ENCODE measurements at places on chromosomes 12 and 14. TPM values are rescaled to one million over a fixed set of nuclear protein-coding genes. Genes with fewer than 3 reads are reported as not detected.

TIGAR gene
- 17.8 TPM for total RNA-seq

PNP gene
- total RNA-seq = 53.7 TPM

ZC2HC1C gene
- total RNA-seq = 0.89 TPM

SDS gene
- not detected for total RNA-seq

PTPN11 gene
- 125 TPM for total RNA-seq

SMIM41 gene
- total RNA-seq = 0.23 TPM

TAS2R8 gene
- not detected for total RNA-seq

PLXNC1 gene
- 2.3 TPM for total RNA-seq

RFLNA gene
- total RNA-seq = 76.1 TPM

FAM181A gene
- total RNA-seq = not detected

KRT74 gene
- total RNA-seq = not detected

OVCH1 gene
- not detected for total RNA-seq

PKP2 gene
- 3.4 TPM for total RNA-seq

TAS2R31 gene
- total RNA-seq = 10.9 TPM

KCNJ8 gene
- 1.8 TPM for total RNA-seq

MUCL1 gene
- not detected for total RNA-seq

CRACR2A gene
- total RNA-seq = 0.78 TPM

CABP1 gene
- total RNA-seq = 4.2 TPM

IL31 gene
- not detected for total RNA-seq

CLEC9A gene
- 0.30 TPM for total RNA-seq

MYO1H gene
- not detected for total RNA-seq

MSI1 gene
- total RNA-seq = not detected

HOXC6 gene
- total RNA-seq = 4.7 TPM

ZDHHC22 gene
- total RNA-seq = not detected

GYS2 gene
- not detected for total RNA-seq

HOXC9 gene
- 4.3 TPM for total RNA-seq

OTUB2 gene
- 2.6 TPM for total RNA-seq
